ENCODE measurements at places on chromosomes 1 and 21.

DNA sequence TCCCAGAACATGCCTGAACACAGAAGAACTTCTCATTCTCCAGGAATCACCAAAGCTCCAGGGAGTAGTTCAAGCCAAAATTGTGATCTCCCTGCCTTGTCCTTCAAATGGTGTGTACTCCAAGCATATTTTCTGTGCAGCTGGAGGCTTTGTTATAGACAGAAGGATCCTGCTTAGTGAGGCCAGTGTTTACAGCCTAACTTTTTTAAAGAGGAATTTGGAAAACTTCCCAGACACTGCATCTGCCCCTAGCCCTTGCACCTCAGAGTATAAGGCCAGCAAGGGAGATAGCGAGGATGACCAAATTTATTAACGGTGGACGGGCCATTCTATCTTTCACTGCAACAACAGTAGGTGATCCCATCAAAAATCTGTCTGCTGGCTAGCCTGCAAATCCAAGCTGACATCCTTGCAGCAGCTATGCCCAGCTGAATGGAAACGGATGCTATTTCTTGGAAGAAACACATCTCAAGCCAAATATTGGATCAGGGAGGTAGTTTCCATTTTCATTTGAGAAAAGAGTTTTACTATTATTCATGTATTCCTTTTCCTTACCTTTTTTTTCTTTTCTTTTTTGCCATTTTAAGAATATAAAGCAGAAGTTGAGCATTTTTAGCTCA lies 249.8 kb downstream of the USH2A start:
- DNase-seq: no peak

DNA sequence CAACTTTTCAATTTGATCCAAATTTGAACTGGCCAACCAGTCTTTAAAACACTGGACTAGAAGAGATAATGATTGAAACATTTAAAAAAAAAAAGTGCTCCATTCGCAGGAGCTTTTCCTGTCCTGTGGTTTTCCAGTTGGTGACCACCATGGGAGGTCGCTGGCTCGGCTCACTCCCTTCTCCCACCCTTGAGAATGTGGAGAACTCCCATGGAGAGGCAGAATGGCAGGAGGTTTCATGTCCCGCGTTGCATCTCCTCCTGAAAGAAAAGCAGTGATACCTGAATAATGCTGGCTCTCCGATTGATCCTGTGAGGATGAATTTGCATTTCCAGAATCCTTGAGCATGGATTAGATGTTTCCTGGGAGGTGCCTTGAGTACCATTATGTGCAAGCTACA lies 16.5 kb upstream of the MPZL1 start:
- DNase-seq: no peak

DNA sequence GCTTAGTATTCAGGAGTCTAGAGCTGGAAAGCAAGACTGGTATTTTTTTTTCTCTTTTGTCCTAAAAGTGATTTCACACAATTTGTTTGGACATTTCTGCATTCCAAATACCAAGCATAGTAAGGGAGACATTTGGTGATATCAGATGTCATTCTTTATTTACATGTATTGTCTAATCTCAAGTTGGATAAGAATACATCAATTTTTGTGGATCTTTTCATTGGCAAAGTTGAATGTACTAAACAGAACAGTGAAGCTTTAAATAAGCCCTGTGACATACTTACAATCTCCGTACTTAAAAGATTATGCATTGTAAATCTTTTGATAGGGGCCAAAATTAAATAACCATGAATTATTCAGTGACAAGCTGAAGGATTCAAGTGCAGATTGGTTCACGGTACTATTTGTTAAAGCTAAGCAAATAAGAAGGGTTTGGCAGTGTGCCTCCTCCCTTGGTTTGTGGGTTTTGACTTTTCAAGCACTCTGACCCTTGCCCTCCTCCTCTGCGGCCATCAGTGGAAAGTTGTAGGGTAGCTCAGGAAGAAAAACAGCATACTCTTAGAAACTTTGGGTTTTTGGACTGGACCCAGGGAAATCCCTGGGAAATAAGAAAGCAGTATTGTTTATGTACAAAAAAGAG lies 663.7 kb downstream of the ADGRL2 start:
- no peak for DNase-seq

GRCh38 chr21:32114419-32115035 lies 164.3 kb downstream of the MIS18A start:
- DNase-seq: no peak

- no peak for DNase-seq
These were observed 91.0 kb upstream of the TMEM51 start for GRCh38 chr1:15062479-15063099.

All from central memory CD4-positive, alpha-beta T cell (primary cell).